ENCODE measurements at places on chromosomes 7 and 10.

DNA sequence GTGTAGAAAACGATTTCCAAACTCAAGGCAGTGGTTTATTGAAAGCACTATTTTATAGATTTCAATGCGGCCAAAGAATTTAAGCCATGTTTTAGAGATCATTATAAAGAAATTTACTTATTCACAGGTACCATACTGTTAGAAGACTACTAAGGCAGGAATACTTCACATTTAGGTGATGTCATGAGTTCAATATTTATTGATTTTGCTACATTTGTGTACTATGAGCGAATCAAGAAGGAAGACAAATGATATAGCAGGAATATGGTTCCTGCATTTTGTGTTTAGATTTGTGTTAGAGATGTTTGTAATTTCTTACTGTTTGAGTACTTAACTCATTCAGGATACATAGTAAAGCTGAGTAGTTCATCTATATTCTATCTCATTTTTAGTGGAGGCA lies 1.7 kb upstream of the FBXW4 start:
- H3K36me3 ChIP-seq: no peaks in the 10 kb centered on the region
- peaks cover 18% of the 10 kb centered on the region for H3K4me1 ChIP-seq
- H3K4me3 ChIP-seq: no peak overlapping the region
- H3K27ac ChIP-seq: no peak overlapping the region
- no peak for DNase-seq

DNA sequence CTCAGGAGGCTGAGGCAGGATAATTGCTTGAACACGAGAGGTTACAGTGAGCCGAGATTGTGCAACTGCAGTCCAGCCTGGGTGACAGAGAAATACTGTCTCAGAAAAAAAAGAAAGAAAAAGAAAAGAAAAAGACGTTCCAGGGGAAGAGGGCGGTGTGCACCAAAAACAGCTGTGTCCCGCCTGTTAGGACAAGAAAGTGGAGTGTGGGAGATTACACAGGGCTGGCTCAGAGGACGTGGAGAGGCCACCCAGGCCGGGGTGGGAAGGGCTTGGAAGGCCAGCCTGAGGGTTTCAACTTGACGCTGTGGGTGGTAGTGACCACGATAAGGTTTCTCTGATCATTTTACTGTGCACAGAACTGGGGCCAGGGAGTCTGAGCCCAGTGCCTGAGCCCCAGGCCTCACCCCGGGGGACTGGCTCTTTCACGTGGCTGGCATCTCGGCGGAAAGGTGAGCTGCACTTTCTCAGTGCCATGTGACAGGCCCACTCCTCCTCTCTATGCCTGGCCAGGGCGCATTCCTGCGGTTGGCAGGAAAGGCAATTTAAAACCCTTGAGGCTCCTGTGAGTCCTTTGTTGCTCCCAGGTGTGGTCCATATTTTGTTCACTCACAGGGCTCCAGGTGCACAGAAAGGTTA lies 13.9 kb downstream of the RHBDD2 start:
- H3K27me3 ChIP-seq: no peaks in the 10 kb centered on the region
- no peaks in the 10 kb centered on the region for H3K4me1 ChIP-seq
- DNase-seq: no peak
- no peaks in the 10 kb centered on the region for H3K36me3 ChIP-seq

GRCh38 chr10:130495891-130496636 lies 359.9 kb downstream of the GLRX3 start:
- H3K4me3 ChIP-seq: no peak overlapping the region
- no peaks in the 10 kb centered on the region for H3K4me1 ChIP-seq
- H3K27ac ChIP-seq: no peak overlapping the region
- no peak for DNase-seq
- H3K27me3 ChIP-seq: no peaks in the 10 kb centered on the region

GRCh38 chr7:7979558-7979957 lies 11.0 kb downstream of the GLCCI1 start:
- no peaks in the 10 kb centered on the region for H3K4me1 ChIP-seq
- H3K27me3 ChIP-seq: no peaks in the 10 kb centered on the region
- H3K36me3 ChIP-seq: no peaks in the 10 kb centered on the region
- no peak overlapping the region for H3K27ac ChIP-seq

Data from GM23338 (cell line).